ENCODE measurements at places on chromosomes 4 and X. TPM values are rescaled to one million over a fixed set of nuclear protein-coding genes. Genes with fewer than 3 reads are reported as not detected.

DNA sequence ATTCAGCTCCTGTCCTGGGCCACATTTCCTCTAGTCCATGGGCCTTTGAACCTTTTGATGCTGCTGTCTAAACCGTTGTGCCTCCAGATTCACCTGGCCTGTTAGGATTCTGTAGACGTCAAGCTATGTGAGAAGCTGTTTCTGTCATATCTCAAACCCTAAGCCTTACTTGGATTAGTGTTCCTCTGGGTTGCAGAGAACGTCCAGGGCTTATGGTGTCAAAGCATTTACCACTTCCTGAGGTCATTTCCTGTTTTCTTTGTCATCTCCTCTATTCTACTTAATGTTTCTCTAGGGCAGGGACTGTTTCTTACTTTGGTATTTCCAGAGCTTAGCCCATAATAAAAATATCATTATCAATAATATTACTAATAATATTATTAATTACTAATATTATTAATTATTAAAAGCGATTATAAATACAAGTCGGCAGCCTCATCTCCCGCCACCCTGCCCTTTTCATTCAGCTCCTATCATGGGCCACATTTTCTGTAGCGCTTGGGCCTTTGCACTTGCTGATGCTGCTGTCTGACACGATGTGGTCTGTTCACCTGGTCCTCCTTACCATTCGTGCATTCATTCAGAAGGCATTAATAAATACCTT lies 19.1 kb downstream of the PRIMPOL start:
- no peak overlapping the region for H3K4me3 ChIP-seq
- H3K27me3 ChIP-seq: no peaks in the 10 kb centered on the region
- H3K36me3 ChIP-seq: peaks cover 23% of the 10 kb centered on the region
- DNase-seq: no peak

GRCh38 chr4:126265888-126266287 lies 951.1 kb downstream of the FAT4 start:
- no peak overlapping the region for H3K4me3 ChIP-seq
- peaks cover 17% of the 10 kb centered on the region for H3K4me1 ChIP-seq
- no peaks in the 10 kb centered on the region for H3K27me3 ChIP-seq
- DNase-seq: peak; percentile 22
- H3K36me3 ChIP-seq: no peaks in the 10 kb centered on the region

DNA sequence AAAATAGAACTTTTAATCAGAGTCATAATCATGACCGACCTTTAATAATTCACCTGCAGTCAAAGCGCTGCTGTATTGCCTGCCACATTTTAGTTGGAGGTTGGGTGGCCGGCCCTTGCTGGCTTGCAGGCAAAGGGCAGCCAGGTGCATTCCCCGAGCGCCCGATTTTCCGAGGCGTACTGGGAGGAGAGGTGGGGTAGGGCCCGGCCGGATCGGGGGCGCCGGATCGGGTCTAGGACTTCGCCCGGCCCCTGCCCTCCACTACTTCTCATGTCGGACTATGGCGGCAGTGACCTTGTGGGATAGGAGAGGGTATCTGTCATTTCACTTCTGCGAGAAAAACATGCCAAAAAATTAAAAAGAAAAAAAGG lies 2.5 kb upstream of the RS1 start:
- no peaks in the 10 kb centered on the region for H3K4me1 ChIP-seq
- H3K27ac ChIP-seq: peak overlapping the region; percentile 61
- no peaks in the 10 kb centered on the region for H3K36me3 ChIP-seq

GRCh38 chr4:142077048-142077447 lies 440.7 kb downstream of the IL15 start:
- H3K27ac ChIP-seq: no peak overlapping the region
- no peaks in the 10 kb centered on the region for H3K4me1 ChIP-seq
- H3K36me3 ChIP-seq: no peaks in the 10 kb centered on the region
- DNase-seq: no peak

DNA sequence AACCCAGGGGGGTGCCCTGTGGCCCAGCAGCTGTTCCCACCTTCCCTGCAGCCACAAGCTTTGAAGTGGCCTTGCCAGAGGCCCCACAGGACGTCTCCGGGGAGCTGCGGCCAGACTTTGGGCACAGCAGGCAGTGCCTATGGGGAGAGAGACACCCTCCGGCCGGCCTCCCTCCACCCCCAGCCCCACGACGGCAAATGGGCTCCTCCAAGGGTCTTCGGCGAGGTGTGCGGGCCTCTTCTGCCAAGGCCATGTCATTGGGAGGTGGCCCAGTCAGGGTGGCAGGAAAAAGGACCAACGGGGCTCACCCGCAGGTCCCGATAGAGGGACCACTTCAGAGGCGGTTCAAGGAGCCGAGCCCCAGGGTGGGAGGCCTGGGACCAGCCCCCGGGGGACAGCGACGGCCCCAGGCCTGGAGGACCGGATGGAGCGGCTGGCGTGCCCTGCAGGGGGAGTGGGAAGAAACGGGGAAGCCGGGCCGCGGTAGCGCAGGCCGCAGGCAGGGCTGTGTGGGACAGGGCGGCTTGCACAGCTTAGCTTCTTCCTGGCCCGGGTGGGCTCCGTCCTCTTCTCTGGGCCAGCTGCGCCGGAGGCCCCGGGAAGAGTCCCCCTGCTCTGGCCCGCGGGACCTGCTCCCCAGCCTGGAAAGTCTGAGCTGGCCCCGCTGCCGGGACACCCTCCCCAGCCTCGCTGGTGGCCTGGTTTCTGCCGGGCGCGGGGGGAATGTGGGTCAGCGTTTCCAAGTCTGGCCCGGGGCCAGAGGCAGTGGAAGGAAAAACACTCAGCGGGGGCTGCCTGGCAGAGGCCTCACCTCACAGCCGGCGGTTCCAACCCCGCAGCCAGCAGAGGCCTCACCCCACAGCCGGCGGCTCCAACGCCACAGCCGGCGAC lies 21.9 kb upstream of the SPON2 start:
- H3K27ac ChIP-seq: no peak overlapping the region
- H3K4me3 ChIP-seq: peak overlapping the region; percentile 40

- H3K4me3 ChIP-seq: no peak overlapping the region
- no peaks in the 10 kb centered on the region for H3K4me1 ChIP-seq
- H3K27me3 ChIP-seq: no peaks in the 10 kb centered on the region
Measured at GRCh38 chr4:16442296-16442695, 216.0 kb upstream of the TAPT1 start.

SPANXC gene
- not detected for total RNA-seq

ALB gene
- total RNA-seq: not detected

MBNL3 gene
- 42.2 TPM for total RNA-seq
